Right forelimb (tissue), 1 donor: ENCODE measurements at places on chromosomes 2 and 18.
A peak's percentile ranks its signal among the peaks of the same experiment; 100 is the strongest.

- DNase-seq: no peak
These were observed 109.6 kb upstream of the CYRIA start for GRCh38 chr2:16774980-16775898.

DNA sequence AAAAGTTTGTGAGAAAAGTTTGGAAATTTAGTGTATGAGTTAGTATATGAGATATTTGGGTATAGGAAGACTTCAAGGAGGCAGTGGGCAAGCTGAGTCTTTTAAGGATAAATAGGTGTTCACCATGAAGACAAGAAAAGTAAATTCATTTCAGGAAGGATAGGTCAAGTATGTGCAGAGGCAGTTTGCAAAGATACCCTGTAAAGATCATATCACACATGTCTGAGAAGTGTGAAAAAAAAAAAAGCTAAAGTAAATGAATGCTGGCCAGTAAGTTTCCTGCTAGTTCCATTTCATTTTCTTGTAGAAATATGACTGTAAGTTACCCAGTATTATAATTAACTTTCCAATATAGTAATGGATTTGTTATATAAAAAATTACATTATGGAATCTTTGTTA is 131.0 kb downstream of the PHLPP1 start:
- DNase-seq: no peak

- DNase-seq: peak; percentile 86
These were observed 568.4 kb downstream of the TNS1 start for GRCh38 chr2:217434180-217434975.

GRCh38 chr2:19580830-19581229 is 222.4 kb upstream of the OSR1 start:
- no peak for DNase-seq

DNA sequence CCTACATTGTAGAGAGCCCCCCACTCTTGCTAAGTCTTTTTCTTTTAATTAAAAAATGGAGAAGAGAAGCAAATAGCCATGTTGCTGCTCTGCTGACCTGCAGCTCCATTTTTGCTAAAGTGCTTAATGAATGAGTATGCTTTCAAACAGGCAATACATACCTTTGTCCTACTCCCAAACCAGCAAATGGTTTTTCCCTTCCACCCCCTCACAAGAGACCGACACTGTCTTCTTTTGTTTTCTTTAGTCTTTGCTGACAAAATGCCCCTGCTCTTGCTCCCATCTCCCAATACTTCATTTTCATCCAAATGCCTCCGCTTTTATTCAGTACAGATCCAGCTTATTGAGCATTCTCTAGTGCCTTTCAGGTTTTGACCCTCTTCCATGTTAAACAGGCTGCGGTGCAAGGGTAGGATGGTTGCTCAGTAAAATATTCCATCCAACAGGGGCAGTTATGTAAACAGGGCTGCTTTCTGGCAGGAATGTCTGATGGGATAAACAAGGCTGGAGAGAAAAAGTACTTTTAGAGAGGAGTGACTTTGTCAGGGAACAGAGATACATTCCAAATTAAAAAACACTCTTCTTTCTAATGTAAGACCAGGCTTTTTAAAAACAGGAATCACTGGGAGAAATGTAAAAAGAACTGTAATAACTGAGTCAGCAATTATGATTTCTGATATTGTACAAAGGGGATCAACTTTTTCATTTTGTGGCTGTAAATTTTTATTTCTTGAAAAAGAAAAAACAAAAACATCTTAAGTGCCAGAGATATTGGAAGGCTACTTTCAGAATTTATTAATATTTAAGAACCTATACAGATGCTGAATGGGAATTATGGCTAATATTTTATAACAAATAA is 136.8 kb downstream of the MEP1B start:
- DNase-seq: no peak

DNA sequence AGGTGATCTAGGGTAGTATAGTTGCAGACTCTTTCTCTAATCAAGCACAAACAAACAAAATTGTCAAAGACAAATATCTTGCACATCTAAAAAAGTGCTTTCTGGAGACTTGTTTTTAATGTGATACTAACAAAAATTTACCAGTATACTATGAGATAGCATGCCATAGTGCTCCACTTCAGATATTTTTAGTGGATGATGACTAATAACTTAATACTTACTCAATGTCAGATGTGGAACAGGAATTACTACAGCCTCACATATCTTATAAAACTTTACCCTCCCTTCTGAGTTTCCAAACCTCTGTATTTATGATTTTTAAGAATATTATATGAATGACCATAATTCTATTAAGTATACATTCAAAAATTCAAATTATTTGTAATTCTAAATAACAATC is 1162.0 kb upstream of the SLC39A10 start:
- no peak for DNase-seq

DNA sequence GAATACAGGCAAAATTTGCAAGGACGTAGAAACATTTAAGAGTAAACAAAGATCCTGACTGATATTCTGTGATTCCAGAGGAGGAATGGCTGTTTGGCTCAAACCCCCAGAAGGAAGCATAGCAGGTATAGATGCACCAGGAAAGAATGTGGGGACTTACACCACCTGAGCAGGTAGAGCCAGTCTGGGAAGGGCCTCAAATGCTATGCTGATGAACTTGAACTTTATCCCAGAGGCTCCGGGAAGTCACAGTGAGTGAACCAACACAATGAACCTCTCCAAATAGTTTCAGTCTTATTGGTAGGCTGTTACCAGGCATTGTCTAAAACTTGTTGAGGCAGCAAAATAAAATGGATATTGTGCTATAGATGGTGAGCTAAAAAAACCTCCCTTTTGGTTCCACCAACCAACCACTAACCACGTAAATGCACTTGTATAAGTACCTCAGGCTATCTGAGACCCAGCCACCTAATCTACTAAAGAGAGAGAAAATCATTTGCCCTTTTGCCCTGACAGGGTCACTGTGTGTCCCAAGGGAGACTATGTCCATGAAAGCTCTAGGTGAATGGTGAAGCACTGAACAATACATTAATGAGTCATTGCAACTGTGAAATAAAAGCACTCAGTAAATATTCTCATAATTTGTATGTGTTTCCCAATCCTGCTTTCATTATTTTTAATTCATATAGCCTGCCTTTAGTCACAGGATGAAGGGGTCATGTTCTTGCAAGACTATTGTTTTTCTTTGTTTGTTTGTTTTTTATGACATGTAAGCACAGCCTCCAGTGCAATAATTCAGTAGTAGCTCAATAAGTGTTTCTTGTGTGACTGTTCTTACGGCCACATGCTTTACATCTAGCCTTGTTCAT is 911.6 kb downstream of the EPHA4 start:
- no peak for DNase-seq

DNA sequence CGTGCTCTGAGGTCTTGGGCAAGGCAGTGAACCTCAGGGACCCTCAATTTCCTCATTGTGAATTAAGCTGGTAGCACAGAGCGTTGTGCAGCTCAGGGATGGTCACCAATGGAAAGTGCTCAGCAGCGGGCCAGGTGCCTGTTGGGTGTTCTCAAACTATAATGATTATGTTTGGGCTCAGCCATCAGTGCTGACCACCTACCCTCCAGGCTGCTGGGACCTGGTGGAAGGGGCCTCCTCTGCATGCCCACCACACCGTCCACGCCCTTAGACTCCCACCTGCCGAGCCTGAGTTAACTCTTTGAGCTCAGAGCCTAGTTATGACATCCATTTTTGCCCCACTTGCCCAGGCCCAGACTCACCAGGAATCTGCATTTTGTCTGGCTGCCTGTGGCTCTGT is 35.0 kb downstream of the GLI2 start:
- peak; percentile 41 for DNase-seq

GRCh38 chr2:88452980-88453582 is 588 bp upstream of the FOXI3 start:
- peak; percentile 61 for DNase-seq

DNA sequence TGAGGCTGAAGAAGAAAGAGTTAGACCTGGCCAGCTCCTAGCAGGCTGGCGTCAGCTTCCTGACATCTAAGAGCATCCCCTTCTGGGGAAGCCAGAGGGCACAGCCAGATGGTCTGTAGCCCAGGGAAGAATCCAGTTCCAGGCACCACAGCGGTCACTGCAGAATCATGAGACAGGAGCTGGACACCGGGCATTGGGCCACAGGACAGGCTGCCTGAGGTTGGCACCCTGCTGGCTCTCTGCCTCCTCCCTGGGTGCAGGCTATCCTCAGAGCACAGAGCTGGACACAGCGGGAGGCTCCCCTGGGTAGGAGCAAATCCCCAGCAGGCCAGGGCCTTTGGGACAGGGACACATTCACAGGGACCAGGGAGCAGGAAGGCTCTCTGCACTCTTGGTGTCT is 19.8 kb upstream of the ATOH8 start:
- no peak for DNase-seq

DNA sequence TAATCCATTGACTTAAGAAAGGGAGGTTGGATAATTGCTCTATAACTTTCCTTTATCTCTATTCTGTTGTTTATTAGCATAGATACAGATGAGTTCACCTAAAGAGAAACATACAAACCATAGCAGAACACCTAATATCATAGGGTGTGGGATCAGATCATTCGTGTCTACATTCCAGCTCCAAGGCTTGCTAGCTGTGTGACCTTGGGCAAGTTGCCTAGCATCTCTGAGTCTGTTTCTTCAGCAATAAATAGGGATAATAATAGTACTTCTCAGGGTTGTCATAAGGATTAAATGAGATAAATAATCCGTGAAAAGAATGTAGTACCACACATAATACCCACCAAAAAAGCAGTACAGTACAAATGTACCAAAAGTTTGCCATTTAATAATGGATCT is 126.2 kb downstream of the PLB1 start:
- DNase-seq: no peak

DNA sequence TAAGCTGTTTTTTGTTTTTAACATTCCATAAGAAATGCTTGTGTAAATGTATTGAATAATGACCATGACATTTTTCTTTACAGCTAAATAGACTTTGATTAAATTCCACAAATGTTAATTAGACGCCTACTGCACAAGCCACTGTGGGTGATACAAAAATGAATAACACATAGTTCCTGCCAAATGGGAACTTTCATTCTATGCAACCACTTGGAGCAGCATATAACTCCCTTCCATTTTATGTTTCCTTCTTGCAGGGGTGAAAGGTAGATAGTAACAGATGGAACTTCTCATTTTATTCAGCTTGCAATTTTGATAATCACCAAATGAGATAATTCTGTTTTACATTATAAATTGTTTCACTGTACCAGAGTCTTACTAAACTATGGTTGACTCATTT is 70.0 kb upstream of the THUMPD2 start:
- DNase-seq: no peak

DNA sequence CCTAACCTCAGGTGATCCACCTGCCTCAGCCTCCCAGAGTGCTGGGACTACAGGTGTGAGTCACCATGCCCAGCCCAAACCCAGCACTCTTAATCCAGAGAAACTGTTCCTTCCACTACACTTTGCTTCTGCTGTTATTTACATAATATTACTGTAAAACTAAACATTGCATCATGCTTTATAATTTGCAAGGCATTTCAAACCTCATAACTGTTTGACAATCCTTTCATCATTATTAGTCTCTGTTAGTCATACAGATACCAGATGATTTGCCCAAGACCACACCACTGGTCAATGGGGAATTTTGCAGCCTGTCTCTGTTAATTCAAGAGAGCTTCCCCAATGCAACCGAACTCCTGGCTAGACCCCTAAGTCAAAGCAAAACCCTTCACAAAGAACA is 338.3 kb downstream of the ALK start:
- no peak for DNase-seq

DNA sequence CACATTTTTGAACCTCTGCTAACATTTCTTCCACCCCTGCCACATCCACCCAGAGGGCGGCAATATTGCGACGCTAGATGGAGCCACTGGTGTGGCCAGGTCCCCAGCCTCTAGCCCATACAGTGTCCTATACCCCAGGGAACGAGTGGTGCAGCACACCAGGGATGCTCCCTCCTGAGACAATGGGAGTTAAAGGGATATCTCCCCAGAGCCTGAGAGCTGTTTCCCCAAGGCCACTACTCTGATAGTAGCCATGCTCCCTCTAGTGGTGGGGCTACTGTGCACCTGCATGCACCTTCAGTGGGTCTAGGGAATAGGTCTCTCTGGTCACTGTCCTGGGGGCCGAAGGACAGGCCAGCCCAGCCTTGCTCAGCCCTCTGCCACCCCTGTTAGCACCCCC is 336.4 kb upstream of the FSHR start:
- DNase-seq: no peak

DNA sequence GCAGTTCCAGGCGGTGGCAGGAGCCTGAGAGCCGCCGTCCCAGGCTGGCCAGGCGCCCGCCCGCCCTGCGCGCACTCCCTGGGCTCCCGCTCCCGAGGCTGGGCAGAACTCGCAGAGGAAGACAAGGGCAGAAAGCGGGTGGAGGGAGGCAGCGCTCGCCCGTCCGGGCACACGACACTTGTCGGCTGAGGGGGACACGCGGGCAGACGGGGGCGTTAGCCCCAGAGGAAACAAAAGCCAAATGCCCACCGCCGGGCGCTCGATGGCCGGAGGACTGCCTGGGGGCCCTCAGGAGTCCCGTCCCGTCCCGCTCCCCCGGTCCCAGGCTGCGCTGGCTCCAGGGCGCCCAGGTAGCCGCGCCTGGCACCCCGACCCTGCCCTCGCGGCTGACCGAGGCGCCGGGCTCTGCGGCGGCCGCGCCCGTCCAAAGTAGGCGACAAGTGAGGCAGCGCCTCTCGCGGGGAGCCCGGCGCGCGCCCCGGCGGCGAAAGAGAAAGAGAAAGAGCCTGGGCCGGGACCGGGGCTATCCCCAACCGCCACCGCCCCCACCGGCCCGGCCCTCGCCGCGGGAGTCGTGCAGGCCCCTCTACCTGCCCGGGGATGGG is 491 bp downstream of the L3MBTL4 start:
- DNase-seq: peak; percentile 72

- no peak for DNase-seq
These were observed 45.2 kb downstream of the FAM168B start for GRCh38 chr2:131047920-131048560.

DNA sequence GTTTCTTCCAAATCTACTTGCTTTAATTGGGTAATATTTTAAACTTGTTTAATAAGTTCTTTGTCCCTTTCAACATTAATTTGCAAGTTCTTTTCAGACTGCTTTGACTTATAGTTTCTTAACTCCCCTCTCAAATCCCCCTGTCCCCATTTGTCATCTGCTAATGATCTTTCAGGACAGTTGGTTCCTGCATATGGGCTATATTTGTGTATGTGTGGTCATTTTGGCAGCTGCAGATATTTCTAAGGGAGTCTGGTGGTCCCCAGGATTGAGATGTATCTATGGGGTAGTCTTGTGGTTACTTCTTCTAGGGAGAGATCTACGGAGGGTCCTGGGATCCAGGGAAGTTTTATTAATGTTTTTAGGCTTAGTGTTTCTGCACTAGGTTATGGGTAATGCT is 120.6 kb upstream of the SP3 start:
- no peak for DNase-seq
